SK-MEL-5 (cell line): ENCODE measurements at places on chromosomes 4 and X. TPM values are rescaled to one million over a fixed set of nuclear protein-coding genes. Genes with fewer than 3 reads are reported as not detected.

DNA sequence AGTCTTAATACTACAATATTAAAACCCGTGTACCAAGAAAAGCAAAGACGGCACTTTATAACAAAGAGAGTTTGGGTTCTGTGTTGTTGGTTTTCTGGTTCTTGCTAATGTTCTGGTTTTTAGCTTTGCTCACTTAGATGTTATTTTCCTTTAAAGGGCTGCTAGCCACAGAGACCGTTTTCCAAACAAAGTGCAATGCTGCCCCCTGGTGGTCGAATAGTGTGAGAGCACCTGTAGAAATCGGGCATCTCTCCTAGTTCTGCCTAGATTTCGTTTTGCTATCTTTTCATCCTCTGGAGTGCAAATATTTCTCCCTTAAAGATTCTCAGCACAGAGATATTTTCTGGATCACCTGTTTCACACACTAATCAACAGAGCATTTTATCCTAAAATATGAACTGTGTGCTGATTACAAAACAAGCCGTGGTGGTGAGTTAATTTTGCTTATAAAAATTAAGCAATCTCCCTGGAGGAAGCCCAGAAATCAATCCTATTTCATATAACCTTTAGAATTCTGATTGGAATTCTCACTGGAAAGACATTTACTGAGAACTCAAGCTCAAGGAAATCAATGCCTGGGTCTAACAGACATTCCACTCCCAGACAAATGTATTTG lies 334.5 kb upstream of the NOCT start:
- DNase-seq = peak; percentile 72

The SRPX gene
- 202 and 205 TPM in 2 replicates for total RNA-seq

GRCh38 chr4:106565727-106566126 lies 197.1 kb upstream of the GIMD1 start:
- no peak for DNase-seq

- peak; percentile 48 for DNase-seq
These were observed 1090.7 kb downstream of the FAT4 start for GRCh38 chr4:126405369-126405982.

GRCh38 chr4:147955827-147956558 lies 224.1 kb downstream of the ARHGAP10 start:
- DNase-seq = no peak

- DNase-seq = no peak
These were observed 62.0 kb downstream of the CCSER1 start for GRCh38 chr4:90189178-90189577.

The QRFPR gene
- not detected in 2 replicates for total RNA-seq

The DDIT4L gene
- 0.53 and 0.55 TPM in 2 replicates for total RNA-seq

- no peak for DNase-seq
These were observed 134.0 kb downstream of the MID1 start for GRCh38 chrX:10486373-10486772.

- peak; percentile 44 for DNase-seq
These were observed 317.1 kb upstream of the GALNT7 start for GRCh38 chr4:172851534-172851933.

GRCh38 chr4:88967883-88968331 lies 89.1 kb downstream of the FAM13A start:
- no peak for DNase-seq

- no peak for DNase-seq
These were observed 138.4 kb upstream of the HHIP start for GRCh38 chr4:144507311-144508101.

- DNase-seq = peak; percentile 78
These were observed 150.0 kb downstream of the SPOCK3 start for GRCh38 chr4:167084321-167084720.

The RFC1 gene
- total RNA-seq = 48.4 and 54.0 TPM in 2 replicates

DNA sequence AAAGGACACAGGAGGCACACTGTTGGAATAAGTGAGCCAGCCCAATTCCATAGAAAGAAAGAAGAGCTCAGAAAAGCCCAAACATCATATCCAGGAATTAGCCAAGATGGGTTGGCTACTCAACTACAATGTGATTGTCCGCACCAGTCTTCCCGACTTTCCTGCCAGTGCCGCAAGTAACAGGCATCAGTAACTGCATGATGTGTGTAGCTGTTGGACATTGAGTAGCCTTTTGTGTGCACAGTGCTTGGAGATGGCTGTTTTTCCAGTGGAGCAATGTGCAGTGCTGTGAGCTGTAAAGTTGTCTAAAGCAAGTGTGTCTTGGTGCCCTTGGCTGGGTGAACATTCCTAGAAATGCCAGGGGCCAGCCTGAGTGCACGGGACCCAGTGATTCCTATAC lies 29.2 kb upstream of the FAM193A start:
- DNase-seq = no peak

DNA sequence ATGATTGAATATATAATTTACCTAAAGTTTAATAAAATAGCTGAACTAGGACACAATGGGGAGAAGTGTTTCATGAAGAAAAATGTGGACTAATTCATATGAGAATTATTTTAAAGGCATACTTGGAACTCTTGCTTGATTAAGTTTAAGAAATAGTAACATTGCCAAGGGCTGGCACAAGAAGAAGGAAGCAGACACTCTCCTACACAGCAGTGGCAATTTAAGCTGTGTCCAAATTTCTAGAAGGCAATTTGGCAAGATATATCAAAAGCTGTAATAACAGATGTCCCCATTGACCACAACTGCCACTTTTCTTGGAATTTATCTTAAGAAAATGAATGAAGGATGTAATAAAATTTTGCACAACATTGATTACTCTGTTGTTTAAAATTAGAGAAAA lies 209.5 kb upstream of the S100G start:
- DNase-seq = no peak

GRCh38 chrX:135477576-135477975 lies 42.9 kb upstream of the INTS6L start:
- peak; percentile 70 for DNase-seq
